Activated naive CD8-positive, alpha-beta T cell treated with anti-CD3 and anti-CD28 coated beads, Interleukin-2, amount 50 U/mL, for 16 hours (primary cell): ENCODE measurements at places on chromosomes 2 and 18.
A peak's percentile ranks its signal among the peaks of the same experiment; 100 is the strongest.

DNA sequence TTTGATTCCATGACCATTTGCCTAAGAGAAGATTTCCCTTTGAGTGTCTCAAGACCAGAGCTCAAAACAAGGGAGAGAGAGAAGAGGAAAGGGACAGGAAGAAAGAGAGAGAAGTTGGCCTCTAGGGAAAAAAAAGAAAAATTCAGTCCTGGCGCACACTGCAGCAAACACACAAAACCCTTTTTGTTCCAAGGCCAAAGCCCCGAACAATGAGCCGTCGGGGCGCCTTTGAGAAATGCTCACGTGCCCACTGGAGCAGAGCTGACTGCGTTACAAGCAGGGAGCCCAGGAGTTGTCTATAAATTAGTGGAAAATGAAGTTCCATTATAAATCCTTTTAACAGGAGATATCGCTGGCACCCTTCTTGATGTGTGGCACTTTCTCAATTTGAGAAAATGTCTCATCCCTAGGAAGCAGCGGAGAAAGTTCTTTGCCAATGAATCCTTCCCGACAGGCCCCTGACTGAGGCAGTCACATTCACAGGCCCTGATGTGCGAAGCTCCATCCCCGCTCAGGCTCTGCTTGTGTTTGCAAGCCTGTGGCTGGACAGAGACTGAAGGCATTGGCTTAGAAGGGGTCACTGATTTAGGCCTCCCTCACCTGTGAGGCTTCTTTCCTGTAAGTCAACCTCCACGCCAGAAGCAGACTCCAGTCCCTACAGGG is 32.1 kb upstream of the NCKAP5 start:
- no peak for DNase-seq

DNA sequence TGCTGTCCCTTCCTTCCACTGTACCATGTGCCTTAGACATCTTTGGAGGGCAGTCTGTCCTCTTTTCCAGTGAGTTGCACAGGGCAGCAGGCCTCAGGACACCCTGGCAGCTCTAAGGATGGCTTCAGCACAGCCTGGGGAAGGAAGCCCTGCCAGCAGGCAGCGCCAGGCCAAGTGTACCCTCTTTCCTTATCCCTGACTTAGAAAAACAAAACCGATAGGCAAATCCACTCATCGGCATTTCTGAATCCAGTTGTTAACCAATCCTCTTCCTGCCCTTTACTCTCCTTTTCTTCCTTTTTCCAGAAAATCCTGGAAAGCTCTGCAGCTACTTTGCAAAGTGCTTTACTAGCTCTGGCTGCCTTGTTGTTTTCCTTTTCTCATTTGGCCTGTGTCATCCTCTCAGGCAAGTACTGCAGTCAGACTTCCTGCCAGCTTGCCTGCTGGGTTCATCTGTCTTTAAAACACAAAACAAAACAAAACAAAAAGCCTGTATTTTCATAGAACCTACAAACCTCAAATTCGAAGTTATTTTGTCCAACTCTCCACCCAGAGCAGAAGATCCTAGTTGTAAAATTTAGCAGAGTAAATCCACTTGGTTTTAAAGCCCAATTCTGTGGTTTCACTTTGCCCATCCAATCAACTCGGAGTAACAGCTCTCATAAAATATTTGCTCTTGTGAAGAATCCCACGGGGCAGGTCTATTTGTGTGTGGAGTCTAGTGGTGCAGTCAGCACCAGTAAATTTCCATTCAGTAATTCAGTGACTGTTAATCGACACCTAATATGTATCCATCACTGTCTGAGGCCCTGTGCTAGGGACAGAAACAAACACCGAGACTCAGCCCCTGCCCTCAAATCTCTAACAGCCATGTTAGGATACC is 45.2 kb downstream of the PCBP1 start:
- no peak for DNase-seq

DNA sequence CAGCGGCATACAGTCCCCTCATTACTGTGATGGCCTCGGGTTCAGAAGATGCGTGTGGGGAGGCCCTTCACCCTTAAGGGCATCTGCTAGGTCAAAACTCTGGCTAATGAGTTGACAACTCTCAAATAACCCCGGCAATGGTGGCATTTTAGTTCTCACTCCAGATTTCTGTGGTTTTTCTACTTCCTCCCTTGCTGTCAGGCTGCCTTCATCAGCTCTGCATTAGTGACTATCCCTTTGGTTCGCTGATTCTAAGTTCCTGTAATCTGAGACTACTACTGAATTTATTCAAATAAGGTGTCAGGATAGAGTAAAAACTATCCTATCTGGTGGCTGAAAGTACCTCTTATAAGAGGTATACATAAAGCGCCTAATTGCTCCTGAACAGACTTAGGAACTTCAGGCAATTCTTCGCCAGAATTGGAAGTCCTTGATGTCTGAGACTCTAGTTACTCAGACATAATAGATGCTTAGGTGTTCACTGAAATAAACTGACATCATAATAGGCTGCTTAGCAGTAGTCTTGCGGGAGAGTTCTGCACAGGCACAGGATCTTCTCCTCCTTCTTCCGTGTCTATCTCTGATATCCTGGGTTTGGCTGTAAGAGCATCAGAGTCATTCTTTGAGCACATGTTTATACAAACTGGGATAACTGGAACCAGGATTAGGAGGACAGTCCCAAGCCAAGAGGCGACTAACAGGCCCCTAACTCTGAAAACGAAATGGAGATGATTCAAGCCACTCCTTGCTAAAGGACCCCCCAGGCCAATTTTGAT is 194.5 kb downstream of the DNER start:
- no peak for DNase-seq

DNA sequence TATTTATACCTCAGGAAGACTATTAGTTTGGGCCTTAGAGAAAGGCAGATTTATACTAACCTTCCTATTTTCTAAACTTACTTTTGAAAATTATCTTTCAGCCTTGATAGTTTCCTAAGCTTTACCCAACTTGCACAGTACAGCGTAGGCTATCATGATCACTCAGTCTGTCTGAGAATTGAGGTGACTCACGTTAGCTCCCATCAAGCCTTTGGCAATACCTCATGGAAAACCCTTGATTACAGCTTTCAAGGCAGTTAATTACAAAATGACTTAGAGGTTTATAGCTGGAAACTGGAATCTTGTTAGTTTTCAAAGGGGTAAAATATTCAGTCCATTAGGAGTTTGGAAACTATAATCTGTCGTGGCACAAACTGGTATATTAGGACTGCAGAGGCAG is 26.4 kb upstream of the ARMC9 start:
- no peak for DNase-seq

GRCh38 chr18:37508207-37508606 is 57.4 kb downstream of the CELF4 start:
- no peak for DNase-seq

DNA sequence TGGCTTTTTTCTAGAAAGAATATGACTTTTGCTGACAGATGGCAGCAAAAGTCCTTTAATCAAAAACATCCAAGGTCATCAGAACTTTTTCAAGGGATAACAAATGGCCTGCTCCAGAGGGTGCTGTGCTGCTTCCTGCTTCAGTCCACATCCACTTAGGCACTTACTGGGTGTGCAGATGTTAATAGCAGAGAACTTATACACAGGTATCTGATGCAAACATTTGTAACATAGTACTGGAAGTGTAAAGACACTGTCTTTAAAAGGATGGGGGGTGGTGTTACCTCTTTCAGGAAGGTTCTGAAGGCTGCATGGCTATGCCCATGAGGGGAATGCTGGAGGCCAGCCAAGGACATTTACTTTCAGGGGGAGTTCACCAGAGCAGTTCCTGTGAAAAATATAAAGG is 5.5 kb downstream of the HOXD8 start:
- no peak for DNase-seq

DNA sequence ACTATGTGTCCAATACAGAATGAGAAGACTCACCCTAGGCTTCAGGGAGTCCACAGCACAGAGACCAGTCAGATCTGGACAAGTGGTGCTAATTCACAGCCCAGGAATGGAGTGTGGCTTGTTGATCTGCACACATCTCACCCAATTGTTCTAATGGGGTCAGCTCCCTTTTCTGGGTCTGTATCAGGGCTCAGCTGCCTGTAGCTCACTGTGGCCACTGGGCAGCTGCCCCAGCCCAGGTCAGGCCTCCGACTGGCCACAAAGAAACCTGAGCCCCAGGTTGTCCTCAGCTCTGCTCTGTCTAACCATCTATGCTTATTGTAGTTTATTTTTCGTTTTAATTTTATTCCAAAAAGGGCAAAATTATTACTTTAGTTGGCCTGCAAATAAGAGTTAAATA is 202.3 kb upstream of the RAB6C start:
- no peak for DNase-seq

GRCh38 chr18:65750389-65751154 is at the start of gene CDH7:
TSS of gene CDH7 (plus strand) at chr18:65751012. CDS start at chr18:65762843, 11,831 bp downstream.
- no peak for DNase-seq

DNA sequence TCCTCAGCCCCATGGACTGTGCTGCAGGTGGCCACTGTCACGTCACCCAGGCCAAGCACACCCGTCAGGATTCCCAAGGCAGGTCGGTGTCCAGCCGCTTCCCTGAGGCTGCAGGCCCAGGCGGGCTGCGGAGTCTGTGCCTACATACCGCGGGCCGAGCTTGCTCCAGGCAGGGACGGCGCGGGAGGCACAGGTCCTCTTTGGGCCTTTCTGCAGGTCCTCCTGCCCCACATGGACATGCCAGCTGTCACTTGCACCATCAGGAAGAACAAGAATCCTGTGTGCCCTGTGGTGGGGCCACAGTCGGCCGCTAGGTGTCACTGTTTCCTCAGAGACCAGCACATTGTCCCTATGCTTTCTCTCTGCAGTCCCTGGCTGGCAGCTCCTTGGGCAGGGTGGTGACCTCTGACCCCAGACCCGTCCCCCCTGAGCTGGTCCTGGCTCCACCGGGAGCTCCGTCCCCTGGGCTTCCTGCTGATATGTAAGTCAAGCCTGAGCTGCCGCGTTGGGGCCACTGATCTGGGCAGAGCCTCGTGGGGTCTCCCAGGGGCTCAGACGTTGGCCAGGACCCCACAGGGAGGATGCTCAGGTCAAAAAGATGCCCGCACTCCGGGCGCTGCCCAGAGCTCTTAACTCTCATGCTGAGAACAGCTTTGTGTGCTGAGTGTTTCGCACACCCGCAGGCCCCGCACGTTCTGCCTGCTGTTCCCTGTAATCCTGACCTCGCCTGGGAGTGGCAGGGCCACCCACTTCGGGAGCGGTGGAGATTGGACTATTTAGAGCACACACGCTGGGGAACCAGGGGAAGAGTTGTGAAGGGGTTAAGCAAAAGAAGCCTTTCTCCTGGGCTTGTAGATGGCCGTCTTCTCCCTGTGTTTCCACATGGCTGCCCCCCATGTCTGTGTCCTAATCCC is 17.3 kb upstream of the AGXT start:
- peak; percentile 69 for DNase-seq
